SK-N-DZ (cell line): ENCODE measurements at places on chromosomes 3 and 15.

GRCh38 chr3:180409883-180410282, 192.1 kb upstream of the TTC14 start:
- DNase-seq: no peak

DNA sequence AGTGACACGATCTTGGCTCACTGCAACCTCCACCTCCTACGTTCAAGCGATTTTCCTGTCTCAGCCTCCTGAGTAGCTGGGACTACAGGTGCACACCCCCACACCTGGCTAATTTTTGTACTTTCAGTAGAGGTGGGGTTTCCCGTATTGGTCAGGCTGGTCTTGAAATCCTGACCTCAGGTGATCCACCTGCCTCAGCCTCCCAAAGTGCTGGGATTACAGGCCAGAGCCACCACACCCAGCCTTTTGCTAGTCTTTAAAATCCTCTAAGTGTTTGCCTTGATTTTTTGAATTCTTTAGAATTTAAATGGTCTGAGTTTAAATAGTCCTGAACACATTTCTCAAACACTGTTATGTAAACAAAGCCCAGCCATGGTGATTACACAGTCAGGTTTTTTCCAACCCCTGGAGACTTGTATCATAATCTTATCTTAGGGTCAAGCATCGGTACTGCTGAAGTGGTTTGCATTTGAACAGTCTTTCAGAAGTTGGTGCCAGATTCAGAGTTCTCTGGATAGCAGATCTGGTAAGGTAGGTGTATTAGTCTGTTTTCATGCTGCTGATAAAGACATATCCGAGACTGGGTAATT, 28.2 kb upstream of the PIAS1 start:
- no peak for DNase-seq

- no peak for DNase-seq
These were observed 105.3 kb upstream of the UBE3A start for GRCh38 chr15:25544076-25544475.

DNA sequence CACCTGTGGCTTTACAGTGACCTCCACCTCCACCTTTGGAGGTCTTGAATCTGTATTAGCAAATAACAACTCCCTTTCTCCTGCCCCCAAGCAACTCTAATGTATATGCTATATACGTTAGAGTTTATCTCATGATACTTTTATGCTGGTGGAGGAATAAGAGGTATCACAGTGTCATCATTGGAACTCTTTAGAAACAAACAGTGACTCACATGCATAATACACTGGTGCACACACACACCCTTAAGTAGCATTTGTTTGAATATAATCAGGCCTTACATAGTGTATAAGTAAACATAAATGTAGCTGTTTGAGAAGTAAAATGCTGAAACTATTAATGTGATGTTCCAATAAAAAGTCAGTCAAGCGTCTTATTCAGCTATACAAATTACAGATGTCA, 280.2 kb upstream of the C2CD4B start:
- no peak for DNase-seq

- no peak for DNase-seq
These were observed 59.7 kb upstream of the MAGI1 start for GRCh38 chr3:66098436-66098835.
